Left ventricle myocardium inferior (tissue), 1 donor: ENCODE measurements at places on chromosomes 6 and 20. TPM values are rescaled to one million over a fixed set of nuclear protein-coding genes. Genes with fewer than 3 reads are reported as not detected.
A peak's percentile ranks its signal among the peaks of the same experiment; 100 is the strongest.

BPIFB4 gene
- total RNA-seq, result not detected

ZBP1 gene
- not detected for total RNA-seq

HLA-DOB gene
- total RNA-seq, result not detected

DNA sequence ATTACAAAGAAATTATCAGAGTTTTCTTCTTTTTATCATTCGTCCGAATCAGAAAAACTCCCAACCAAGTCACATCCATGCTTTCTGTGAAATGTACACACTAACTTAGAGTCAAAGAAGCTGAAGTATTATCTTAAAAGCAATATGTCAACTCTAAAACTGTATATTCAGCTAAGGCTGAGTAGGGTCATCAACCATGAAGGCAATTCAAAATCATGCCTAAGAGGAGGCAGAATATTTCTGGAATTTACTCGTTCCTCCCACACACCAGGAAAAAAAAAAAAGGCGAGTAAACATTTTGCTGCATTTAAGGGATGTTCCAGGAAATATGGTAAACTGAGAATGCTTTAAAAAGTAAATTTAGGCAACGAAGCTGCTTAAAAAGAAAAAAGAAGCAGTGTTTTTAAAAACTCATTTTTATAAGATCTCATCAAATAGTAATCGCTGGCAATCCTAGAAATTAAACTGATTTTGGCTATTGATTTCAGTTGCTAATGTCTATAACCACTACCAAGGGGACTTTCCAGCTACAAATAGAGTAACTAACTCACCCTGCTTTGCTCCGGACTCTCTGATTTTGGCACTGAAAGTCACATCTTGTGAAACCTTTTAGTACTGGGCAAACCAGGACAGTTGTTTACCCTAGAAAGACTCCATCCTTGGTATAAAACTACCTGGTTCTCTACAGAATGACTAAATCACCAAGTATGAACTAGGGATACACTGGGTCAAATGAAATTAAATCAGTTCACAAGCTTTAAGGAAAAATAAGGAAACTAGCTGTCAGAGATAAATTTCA is 82.8 kb downstream of the MBOAT1 start:
- H3K27me3 ChIP-seq, result no peaks in the 10 kb centered on the region
- no peak for DNase-seq
- no peak overlapping the region for H3K27ac ChIP-seq
- H3K4me1 ChIP-seq, result peaks cover 27% of the 10 kb centered on the region
- H3K36me3 ChIP-seq, result peaks cover 4% of the 10 kb centered on the region

DNA sequence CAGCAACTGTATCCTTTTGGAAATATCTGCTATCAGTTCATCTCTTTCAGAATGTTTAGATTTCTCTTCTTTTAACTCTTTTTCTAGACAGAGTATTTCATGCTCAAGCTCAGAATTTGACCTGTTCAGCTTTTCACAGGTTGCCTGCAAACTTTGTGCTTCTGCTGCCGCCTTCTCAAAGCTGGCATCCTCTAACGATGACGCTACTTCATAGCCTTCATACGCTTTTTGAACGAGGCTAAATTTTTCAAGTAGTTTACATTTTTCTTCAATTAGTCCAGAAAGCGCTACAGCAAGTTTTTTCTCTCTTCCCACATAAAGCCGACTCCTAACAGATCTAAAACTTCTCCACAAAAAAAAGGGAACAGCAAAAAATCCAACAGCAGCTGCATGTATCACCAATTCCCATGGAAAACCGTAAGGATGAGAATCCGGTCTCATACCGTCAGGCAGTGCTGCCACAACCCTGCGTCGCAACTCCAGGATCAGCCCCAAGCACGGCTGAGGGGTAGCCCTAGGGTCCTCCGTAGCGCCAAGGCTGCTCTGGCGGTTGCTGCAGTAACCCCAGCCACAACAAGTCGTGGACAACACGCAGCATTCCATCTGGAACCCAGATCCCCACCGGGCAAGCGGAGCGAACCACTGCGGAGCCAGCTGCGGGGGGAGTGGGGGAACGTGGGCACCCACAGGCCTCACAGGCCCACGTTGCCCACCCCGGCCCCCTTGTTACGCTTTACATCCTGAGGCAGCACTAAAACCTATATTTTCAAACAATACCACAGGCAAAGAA is 30.6 kb downstream of the DACT2 start:
- peaks cover 68% of the 10 kb centered on the region for H3K27me3 ChIP-seq
- no peak for DNase-seq
- H3K4me3 ChIP-seq, result no peak overlapping the region
- no peaks in the 10 kb centered on the region for H3K36me3 ChIP-seq
- no peaks in the 10 kb centered on the region for H3K4me1 ChIP-seq

DNA sequence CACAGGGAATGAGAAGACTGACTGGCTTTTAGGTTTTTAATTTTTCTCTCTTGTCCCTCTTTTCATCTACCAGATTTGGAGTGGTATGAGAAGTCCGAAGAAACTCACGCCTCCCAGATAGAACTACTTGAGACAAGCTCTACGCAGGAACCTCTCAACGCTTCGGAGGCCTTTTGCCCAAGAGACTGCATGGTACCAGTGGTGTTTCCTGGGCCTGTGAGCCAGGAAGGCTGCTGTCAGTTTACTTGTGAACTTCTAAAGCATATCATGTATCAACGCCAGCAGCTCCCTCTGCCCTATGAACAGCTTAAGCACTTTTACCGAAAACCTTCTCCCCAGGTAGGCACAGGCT is 644 bp downstream of the MAD2L1BP start:
- no peak for DNase-seq
- no peaks in the 10 kb centered on the region for H3K27me3 ChIP-seq
- peak overlapping the region; percentile 82 for H3K4me3 ChIP-seq

- no peaks in the 10 kb centered on the region for H3K4me1 ChIP-seq
- H3K27me3 ChIP-seq, result no peaks in the 10 kb centered on the region
- no peak overlapping the region for H3K4me3 ChIP-seq
These were observed 39.8 kb upstream of the ISM1 start for GRCh38 chr20:13180986-13181889.

- DNase-seq, result no peak
- H3K27me3 ChIP-seq, result no peaks in the 10 kb centered on the region
- no peak overlapping the region for H3K4me3 ChIP-seq
- H3K4me1 ChIP-seq, result no peaks in the 10 kb centered on the region
- no peak overlapping the region for H3K27ac ChIP-seq
These were observed 167.7 kb downstream of the SIM1 start for GRCh38 chr6:100296810-100297544.
